Caki2 (cell line): ENCODE measurements at places on chromosomes 2 and 18. TPM values are rescaled to one million over a fixed set of nuclear protein-coding genes. Genes with fewer than 3 reads are reported as not detected.
A peak's percentile ranks its signal among the peaks of the same experiment; 100 is the strongest.

The TYW5 gene
- 5.9 and 9.2 TPM in 2 replicates for total RNA-seq

The CELF4 gene
- not detected in 2 replicates for total RNA-seq

The IL1RL1 gene
- total RNA-seq, result not detected in 2 replicates

The INPP1 gene
- total RNA-seq, result 8.3 and 19.5 TPM in 2 replicates

The TRIM43 gene
- total RNA-seq, result not detected in 2 replicates

The PTPRM gene
- total RNA-seq, result 3.7 and 29.1 TPM in 2 replicates

The CAPN14 gene
- 0.57 and 1.6 TPM in 2 replicates for total RNA-seq

DNA sequence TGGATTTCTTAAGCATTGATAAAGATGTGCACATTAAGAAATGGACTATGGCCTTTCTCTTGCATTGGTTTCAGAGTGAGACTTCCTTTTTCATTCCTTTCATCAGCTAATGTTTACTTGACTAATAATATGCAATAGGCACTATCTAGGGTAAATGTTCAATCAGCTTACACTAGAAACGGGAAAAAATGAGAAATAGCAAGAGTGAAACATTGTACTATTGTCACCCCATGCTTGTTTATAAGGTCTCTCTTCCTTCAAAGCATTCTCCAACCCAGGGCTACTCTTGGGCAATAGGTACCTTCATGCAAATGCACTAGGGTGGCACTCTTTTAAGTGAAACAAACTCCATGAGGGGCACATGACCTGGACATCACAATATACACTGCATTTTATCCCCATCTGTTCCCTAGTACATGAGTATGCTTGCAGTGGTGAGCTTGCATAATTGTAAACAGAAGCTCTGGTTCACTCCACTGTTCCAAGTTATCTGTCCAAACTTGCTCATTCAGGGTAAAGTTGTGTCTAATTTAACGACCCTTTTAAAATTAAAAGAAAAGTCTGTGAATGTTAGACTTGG is 402.3 kb downstream of the ERBB4 start:
- DNase-seq, result no peak

DNA sequence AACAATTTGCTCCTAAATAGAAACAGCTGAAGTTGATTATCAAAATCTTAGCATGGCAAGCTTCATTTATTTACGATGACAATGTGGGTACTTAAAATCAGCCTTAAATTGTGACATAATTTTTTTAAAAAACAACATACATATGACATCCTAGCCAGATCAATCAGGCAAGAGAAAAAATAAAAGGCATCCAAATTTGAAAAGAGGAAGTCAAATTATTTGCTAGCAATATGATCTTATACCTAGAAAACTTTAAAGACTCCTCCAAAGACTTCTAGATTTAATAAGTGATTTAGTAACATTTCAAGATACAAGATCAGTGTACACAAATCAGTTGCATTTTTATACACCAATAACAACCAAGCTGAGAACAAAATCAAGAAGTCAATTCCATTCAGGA is 14.3 kb upstream of the PPP3R1 start:
- DNase-seq, result no peak

DNA sequence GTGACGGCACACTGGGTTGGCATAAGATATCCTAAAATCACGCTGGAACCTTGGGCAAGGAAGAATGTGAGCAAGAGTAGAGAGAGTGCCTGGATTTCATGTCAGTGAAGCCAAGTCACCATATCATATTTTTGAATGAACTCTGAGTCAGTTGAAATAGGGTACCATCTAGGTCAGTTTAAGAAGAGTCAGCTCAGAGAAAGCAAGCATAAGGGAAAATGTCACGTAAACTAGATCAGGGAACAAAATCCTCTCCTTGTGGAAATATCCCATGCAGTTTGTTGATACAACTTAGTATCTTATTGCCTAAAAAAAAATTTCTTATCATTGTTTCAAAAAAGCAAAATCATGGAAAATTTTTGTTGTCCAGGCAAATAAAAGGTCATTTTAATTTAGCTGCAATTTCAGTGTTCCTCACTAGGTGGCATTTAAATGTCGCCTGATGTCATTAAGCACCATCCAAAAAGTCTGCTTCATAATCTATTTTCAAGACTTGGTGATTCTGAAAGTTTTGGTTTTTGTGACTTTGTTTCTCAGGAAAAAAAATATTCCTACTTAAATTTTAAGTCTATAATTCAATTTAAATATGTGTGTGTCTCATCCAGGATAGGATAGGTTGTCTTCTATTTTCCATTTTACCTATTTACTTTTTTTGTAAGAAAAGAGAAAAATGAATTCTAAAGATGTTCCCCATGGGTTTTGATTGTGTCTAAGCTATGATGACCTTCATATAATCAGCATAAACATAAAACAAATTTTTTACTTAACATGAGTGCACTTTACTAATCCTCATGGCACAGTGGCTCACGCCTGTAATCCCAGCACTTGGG is 19.6 kb downstream of the RSAD2 start:
- DNase-seq, result peak; percentile 25

GRCh38 chr2:99980176-99980575 is 162.2 kb downstream of the AFF3 start:
- no peak for DNase-seq

GRCh38 chr18:26422472-26423162 is 125.7 kb downstream of the KCTD1 start:
- no peak for DNase-seq

- DNase-seq, result no peak
Observed at GRCh38 chr18:75507636-75508035, 80.1 kb upstream of the SMIM21 start.

DNA sequence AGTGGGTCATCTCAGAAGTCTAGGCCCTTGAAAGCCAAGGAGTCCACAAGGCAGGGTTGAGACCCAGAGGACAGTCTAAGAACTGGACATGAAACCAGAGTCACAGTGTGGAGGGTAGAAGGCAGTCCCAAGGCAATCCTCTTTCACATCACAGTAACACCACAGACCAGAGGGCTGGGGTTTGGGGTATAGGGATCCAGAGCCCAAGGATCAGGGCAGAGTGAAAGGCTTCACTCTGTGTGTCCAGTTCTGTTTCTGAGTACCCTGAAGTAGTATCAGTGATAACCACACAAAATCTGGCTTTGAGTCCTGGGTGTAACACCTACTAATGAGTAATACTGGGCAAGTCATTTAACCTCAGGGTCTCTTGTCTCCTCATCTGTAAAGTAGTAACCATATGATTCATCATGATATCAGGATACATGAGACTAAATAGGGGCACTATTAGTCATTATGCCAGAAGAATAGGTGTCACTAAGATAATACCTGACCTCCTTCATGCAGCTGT is 91.0 kb downstream of the ICA1L start:
- DNase-seq, result peak; percentile 69

DNA sequence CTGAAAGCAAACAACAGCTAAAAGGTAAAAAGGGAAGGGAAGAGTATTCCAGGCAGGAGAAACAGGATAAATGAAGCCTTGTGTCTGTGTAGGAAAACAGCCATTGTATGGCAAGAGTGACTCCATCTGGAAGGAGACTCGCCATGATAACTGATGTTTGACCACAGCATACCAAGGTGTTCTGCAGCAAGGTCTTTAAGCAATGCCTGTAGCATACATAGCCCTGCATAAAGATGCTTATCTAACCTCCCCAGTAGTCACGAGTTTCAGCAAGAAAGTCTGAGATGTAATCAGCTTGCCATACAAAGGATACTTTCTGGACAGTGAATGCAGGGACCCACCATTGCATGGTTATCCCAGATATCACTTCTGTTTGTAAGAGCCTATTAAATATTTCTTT is 11.9 kb upstream of the CCNT2 start:
- no peak for DNase-seq

DNA sequence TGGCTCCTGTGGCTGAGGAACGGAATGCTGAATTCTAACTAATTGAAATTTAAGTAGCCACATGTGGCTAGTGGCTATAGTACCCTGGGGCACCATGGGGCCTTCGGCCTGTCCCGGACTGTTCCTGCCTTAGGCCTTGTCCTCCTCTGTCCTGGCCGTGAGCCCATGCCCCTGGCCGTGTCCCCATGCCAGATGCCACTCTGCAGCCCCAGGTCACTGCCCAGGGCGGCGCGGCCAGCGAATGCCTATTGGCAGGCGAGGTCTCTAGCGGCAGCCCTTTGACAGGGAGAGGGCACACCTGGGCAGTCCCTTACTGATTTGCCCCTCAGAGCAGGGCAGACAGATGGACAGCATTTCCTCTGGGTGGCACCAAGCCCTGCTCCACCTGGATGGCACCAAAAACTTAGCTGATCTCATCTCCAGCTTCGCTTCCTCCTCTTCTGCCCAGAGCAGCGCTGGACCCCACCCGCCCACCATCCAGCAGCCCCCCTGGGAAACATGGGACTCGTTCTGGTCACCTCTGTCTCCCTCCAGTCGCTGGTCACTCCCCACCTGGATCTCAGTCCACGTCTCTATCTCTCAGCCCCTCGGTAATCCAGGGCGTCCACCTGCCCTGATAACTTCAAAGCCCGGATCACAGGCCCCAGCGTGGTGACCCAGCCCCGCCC is 1.1 kb upstream of the DGKD start:
- DNase-seq, result no peak

GRCh38 chr2:96146881-96147592 is 1.8 kb upstream of the DUSP2 start:
- no peak for DNase-seq

GRCh38 chr2:10305715-10306114 is 3.0 kb downstream of the HPCAL1 start:
- DNase-seq, result no peak

DNA sequence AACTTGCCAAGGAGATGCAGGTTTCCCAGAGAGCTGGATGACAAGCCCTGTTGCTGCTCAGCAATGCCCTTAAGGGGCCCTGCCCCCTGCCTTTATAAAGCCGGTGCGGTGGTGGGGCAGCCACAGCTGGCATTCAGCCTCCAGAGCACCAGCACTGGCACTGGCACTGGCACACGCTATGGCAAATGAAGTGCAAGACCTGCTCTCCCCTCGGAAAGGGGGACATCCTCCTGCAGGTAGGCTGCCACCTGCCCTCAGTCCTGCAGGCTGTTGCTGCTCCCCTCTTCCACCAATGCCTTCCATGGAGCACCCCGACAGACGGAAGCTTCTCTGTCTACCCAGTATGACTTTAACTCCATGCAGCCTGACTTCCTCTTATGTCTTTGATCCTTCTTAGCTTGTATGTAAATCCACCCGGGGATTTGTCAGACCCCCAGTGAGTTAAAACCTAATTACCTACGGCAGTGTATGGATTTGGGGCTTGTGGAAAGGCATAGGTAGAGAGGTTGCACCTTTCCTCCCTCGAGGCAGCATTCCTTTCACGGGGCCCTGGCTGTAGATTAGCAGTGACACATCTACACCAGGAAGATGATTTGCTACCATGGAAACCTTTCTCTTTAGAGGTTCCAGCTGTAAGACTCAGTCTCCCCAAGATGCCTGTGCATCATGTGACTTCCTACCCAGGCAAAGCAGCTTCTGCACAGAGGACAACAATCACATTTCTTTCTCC is at the start of gene DAPL1:
Gene DAPL1, plus strand, starts transcription at position 123 of the 730 bp plus-strand sequence. Its CDS starts 56 bp downstream, at position 179.
- no peak for DNase-seq

- DNase-seq, result no peak
Observed at GRCh38 chr2:143762176-143762928, 633.1 kb downstream of the ARHGAP15 start.

DNA sequence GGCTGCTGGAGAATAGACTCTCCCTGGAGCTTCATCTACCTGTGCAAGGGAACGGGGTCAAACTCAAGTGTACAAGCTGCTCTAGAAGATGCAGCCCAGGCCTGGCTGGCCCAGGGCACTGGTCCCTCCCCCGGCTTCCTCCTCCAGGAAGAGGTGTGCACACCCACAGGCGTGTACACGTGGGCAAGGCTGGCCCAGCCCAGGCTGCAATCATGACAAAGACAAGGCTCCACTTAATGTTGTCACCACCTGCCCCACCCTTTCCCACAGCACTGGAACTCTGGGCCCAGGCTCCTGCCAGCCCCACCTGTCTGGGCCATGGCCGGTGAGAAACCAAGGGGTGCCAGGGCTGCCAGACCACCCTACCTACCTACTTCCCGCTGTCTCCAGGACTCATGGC is 29.6 kb upstream of the ALPP start:
- peak; percentile 35 for DNase-seq

DNA sequence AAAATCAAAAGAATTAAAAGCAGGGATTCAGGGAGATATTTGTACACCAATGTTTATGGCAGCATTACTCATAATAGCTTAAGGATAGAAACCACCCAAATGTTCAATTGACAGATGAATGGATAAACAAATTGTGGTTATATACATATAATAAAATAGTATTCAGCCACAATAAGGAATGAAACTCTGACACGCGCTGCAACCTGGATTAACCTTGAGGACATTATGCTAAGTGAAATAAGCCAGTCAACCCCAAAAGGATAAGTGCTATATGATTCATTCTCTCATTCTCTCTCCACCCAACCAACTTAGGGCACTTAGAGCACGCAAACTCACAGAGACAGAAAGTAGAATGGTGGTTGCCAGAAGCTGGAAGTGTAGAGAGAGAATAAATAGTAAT is 216.8 kb upstream of the SLC14A2 start:
- DNase-seq, result no peak

DNA sequence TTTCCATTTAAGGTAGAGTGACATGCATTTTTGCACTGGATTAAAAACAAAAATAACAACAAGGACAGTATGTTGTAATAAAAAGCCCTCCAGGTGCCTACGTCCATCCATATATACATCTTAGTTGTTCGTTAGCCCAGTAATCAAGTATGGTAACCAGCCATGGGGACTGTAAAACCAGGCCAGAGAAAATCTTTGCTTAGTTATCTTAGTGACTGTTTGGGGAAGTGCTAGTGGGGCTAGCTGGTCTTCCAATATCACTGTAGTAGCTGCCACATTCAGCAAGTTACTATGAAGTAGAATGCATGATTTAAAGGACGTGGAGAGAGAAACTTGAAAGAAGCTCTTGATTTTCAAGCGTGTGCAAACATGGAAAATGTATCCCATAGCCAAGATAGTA is 95.9 kb upstream of the STON1 start:
- DNase-seq, result no peak

- DNase-seq, result no peak
Observed at GRCh38 chr2:217127744-217128143, 267.9 kb upstream of the TNP1 start.

DNA sequence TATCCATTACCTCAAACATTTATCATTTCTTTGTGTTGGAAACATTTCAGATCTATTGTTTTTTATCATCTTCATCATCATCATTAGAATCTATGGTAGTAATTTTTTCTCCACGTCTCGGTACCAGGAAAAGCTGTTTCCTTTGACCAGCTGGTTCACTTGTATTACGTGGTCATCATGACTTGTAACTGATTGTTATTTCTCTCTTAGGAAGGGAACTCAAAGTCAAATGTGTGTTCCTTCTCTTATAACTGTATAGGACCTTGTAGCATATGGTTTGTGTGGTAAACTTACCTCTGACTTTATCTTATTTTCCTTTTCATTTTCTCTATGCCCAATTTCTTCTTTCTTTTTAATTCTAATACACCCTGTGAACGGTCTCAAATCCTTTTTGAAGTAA is 16.5 kb downstream of the NCOA1 start:
- DNase-seq, result no peak

- no peak for DNase-seq
Observed at GRCh38 chr2:2730301-2730833, 399.3 kb upstream of the MYT1L start.

GRCh38 chr18:37502036-37502435 is 63.6 kb downstream of the CELF4 start:
- DNase-seq, result no peak
